ENCODE measurements at places on chromosomes 11 and 22. TPM values are rescaled to one million over a fixed set of nuclear protein-coding genes. Genes with fewer than 3 reads are reported as not detected.

Gene ART1
- not detected for total RNA-seq

Gene HSPA8
- 1,937 TPM for total RNA-seq

Gene OMP
- not detected for total RNA-seq

Gene DCHS1
- 46.2 TPM for total RNA-seq

Gene PARVA
- 17.0 TPM for total RNA-seq

Gene PRODH
- not detected for total RNA-seq

Gene ESAM
- total RNA-seq, result 8.9 TPM

Gene ANO5
- 0.22 TPM for total RNA-seq

Gene SHISAL1
- under 0.01 TPM for total RNA-seq

Gene ZP1
- total RNA-seq, result not detected

Gene SART1
- 25.7 TPM for total RNA-seq

Gene MIOX
- total RNA-seq, result not detected

Gene SLC7A4
- not detected for total RNA-seq

Gene OR52E8
- not detected for total RNA-seq

Gene KIRREL3
- total RNA-seq, result not detected

Data from lung microvascular endothelial cell (primary cell).